ENCODE measurements at places on chromosomes 11 and 22.

DNA sequence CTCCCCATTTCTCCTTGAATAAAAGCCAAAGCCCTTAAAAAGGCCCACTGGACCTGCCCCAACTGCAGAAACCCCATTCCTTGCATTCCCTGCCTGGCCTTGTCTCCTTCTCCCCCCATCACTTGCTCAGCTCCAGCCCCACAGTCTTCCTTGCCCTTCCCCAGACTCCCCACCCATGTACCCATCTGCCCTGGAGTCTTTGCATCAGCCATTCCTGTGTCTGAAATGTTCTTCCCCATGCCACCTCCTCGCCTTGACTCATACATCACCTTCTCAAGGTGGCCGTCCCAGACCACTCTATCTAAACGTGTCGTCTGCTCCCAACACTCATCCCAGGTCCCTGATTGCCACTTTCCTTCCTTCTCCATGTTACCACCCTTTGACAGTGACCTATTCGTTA lies 77.4 kb upstream of the SHANK2 start:
- no peak for DNase-seq

GRCh38 chr11:76047766-76048165 lies 158.5 kb downstream of the WNT11 start:
- DNase-seq, result no peak

DNA sequence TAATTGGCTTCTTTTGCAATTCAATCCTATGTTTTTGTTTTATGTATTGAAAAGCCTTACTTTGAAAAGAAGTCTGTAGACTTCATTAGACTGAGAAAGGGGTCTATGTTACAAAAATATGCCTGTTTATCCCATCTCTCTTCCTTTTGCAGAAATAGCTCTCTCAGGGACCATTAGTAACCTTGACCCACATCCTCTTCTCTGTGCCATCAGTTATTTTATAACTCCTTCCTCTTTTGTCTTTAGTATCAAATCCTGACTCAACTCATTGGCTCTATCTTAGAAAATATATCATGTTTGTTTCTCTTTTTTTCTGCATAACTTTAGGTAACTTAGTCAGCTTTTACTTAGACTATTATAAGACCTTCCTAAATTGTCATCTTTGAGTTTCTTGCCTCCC lies 20.3 kb downstream of the ZC3H12C start:
- DNase-seq, result no peak

DNA sequence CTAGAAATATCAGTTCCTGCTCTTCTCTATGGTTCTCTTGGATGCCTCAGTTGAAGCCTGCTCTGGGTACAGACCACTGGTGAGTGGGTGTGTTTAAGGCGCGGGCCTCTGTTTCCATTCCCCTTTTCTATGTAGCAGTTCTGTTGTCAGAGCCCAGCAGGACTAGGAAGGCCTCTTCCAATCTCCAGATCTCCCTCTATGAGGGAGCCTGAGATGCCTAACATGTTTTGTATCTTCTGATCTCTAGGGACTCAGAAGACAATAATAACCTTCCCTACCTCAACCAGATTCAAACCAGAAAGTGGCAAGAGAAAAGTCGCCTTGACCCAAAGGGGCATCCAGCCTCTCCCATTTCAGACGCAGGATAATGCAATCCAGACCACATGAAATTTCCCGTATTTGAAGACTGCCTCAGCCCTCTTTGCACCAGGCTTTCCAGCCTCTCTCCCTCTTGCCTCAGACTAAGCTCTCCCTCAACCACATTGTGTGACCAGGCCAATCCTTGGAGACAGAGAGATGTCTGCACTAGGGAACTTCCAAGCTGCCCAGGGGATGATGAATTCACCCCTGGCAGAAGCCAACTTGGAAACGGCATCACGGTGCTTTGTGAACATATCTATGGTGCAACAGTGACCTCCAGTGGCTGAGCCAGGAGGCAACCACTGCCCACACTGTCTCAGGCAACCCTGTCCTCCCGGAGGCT lies 150.1 kb upstream of the UBASH3B start:
- DNase-seq, result peak; percentile 65

DNA sequence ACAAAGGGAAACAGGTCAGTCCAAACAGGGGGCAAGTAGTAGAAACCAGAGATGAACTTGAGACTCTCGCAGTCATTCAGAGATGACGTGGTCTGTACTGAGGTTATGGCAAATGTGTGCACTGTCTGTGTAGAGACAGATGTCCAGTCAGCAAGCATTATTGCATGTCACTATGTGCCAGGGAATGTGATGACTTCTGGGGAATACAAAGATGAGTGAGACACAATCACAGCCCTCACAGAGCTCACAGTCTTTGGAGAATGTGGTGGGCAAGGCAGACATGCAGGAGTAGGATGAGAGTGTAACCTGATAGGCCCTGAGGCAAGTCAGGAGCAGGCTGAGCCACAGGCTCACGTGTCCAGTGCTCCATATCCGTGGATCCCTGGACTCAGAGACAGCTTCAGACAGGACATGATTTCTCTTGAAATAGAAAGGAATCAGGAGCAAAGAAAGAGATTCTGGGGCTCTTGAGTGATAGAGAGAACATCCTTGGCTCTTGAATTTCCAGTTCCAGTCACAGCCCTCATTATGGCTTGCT lies 550.7 kb downstream of the ETS1 start:
- no peak for DNase-seq

DNA sequence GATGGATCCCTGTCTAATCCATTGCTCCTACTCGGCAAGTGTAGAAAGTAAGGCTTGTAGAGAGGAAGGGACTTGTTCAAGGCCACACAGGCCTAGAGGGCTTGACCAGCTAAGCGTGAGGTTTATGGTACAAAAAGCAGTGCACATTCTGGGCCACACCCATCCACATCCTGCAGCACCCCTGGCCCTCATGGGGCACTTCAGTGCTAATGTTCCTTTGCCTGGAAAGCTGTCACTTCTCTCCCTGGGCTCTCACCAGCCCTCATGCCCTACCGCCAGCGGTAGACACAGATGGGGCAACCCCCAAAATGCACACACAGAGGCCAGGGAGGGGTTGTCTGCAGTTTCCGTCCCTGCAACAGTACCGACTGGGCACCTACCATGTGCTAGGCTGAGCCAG lies 7.1 kb upstream of the MGAT3 start:
- no peak for DNase-seq

DNA sequence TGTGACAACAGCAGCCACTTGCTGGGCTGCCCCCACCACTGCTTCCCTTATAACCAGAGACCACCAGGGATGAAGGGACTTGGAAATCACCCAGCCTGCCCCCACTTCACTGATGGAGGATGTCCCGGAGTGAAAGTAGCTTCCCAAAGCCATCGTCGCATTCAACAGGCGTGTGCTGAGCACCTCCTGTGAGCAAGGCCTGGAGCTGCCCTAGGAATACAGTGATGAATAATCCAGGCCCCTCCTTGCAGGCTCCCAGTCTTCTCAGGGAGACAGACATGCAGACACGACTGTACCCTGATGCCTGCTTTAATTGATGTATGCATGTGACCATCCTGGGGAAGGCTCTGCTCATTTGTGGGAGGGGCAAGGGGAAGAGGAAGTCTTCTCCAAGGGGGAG lies 22.6 kb downstream of the PTPN5 start:
- DNase-seq, result no peak

GRCh38 chr11:32213223-32213622 lies 122.3 kb downstream of the RCN1 start:
- DNase-seq, result no peak

GRCh38 chr11:85884581-85885021 lies 29.4 kb downstream of the CCDC83 start:
- DNase-seq, result no peak

DNA sequence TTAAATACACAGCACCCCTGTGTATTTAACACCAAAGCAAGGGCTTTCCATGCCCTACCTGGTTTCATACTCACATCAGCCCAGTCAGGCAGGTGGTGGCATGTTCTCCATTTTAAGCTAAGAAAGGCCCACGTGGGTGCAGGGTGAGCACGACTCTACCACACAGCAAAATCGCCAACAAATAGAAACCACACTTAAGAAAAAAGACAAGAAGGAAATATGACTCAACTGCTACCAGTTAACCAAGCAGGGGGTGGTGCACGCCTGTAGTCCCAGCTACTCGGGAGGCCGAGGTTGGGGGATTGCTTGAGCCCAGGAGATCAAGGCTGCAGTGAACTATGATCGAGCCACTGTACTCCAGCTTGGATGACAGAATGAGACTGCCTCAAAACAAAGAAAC lies 35.2 kb upstream of the TFIP11 start:
- DNase-seq, result no peak

- DNase-seq, result no peak
Measured at GRCh38 chr22:45478108-45478771, 24.4 kb upstream of the FBLN1 start.

GRCh38 chr11:44950625-44951476 lies at the start of gene TP53I11:
Gene TP53I11, minus strand, starts transcription at chr11:44950883. Its CDS starts 12,548 bp downstream, at chr11:44938335.
- peak; percentile 92 for DNase-seq

- DNase-seq, result no peak
Measured at GRCh38 chr11:8597182-8597581, 3.2 kb upstream of the STK33 start.

DNA sequence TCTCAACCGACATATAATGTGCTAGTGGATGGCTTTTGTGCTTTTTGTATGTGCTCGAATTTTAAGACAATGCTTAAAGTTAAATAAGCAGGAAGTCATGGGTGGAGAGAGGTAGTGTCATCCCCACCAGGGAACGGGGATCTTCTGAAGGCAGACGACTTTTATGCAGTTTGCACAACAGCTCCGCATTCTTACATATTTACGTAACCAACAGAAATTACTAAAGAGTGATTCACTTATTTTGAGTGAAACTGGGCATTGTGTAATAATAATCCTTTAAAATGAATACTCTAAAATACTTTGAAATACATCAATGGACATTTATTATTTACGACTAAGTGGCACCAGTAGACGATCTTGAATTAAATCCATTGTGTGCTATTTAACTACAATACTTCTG lies 305.1 kb downstream of the CNTN5 start:
- DNase-seq, result no peak

- no peak for DNase-seq
Measured at GRCh38 chr22:36730176-36730858, 26.8 kb upstream of the CACNG2 start.

DNA sequence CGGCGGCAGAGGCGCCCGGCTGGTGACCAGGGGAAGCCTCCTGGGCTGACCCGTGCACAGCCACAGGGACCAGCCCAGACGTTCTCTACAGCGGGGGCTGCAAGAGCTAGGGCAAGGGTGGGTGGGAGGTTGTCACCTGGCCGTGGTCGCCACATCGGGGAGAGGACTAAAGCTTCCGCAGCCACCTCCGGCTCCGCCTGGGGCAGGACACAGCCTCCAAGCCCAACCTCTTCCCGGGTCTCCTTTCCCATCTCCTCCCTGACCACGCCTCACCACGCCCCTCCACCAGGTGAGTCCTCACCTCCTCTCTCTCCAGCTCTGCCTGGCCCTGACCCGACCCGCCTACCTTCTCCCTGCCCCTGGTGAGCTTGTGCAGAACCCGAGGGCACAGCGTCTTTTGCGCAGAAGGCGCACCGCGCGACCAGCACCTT lies 75.9 kb upstream of the LMO1 start:
- DNase-seq, result no peak

- DNase-seq, result peak; percentile 42
Measured at GRCh38 chr11:18013790-18014507, 1.1 kb upstream of the SERGEF start.

DNA sequence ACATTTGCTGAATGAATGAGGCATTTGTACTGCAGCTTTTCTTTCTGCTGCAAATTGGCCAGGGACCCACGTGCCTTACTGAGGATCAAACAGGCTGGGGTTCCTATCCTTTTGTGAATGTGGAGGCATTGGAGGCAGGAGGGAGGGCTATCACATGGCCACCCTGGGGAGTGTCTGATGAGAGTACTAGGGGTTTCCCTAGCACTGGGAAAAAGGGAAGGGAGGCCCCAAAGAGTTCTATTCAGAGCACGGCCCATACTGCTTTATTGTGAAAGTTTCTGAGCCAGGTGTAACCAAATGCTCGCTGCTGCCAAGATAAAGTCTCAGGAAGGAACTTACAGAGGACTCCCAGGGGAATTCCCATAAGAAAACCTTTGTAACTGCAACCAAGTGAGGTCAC lies 78.4 kb upstream of the ANO1 start:
- no peak for DNase-seq

DNA sequence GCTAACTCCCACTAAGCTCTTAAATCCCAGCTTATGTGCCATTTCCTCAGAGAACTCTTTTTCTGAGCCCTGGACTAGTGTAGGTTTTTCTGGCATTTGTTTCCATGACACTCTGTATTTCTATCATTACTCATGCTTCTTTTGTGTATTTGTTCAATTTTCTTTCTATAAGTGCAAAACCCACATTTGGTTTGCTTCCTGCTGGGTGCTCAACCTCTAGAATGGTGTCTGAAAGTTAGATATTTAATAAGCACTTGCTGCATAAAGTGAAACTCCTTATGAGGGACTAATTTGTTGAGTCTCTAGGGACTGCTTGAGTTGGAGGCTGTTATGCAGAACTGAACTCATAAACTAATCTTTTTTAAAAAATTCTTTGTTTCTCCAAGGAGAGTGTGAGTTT lies 68.6 kb downstream of the SYT9 start:
- DNase-seq, result no peak

GRCh38 chr11:115157247-115157646 lies 347.0 kb downstream of the CADM1 start:
- DNase-seq, result no peak

GRCh38 chr22:42052765-42053164 lies 17.8 kb downstream of the NAGA start:
- DNase-seq, result no peak

- DNase-seq, result no peak
Measured at GRCh38 chr11:122976061-122976733, 5.4 kb downstream of the BSX start.

DNA sequence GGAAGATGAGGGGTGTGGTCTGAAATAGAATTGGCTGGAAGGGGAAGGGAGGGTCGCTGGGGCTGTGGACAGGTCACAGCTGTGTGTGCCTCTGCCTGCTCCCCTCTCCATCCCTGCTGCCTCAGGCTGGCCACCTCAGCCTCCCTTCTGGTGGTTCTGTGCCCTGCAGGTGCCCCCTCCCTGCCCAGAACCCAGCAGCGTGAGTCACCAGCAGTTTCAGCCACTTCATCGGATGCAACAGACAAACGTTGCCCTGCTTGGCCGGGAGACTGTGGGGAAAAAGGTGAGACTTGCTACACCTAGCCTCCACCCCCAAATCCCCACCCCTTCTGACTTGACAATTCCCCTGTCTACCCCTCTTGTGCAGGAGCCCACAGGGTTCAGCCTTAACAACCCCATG lies 21.8 kb upstream of the LRRC10B start:
- no peak for DNase-seq

GRCh38 chr11:126502159-126502558 lies 146.7 kb downstream of the ST3GAL4 start:
- no peak for DNase-seq

DNA sequence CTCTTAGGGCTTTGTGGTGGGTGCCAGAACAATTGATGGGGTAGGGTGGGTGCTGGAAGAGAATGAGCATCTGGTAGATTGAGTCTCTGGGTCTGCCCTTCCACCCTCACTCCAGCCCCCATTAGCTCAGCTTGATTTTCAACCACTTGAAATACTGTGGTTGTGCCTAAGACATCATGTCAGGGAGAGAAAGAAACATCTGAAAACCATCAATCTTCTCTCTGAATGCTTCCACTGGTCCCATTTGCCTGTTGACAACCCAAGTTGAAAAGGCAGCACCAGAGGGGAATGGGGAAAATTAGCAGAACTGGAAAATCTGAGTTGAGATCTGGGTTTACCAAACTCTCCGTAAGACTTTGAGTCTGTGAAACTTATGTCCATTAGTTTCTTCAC lies 26.1 kb downstream of the CD44 start:
- DNase-seq, result no peak
